CD8-positive, alpha-beta memory T cell (primary cell): ENCODE measurements at places on chromosomes 7 and 10.

DNA sequence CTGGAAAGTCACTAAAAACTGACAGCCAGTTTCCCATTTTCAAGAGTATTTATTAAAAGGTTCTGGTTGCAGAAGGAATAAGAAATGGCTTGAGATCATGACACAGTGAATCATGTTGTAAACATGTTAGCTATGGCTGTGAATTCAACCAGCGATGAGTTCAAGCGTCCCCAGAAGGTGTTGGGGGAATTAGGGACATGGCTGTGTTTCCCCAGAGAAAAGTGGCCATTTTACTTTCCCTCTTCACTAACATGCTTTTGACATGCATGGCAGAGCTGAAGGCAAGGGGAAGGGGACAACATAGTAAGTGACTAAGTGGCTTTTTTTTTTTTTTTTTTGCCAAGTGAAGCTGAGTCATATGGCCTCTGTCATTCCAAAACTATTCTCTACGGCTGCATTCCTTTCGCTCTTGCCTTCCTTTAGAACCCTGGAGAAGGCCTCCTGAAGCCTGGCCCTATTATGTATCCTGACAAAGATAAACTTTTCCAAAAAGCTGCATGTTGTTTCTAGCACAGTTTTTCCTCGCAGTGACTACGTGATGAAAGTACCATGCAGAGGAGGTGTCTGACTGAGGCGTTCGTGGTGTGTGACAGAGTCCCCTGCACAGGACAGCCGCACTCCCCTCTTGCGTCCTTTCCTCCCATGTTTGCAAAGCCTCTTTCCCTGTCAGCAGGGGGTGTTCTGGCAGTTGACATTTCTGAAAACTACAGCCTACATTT, 46.9 kb downstream of the EGFR start:
- no peak for DNase-seq

DNA sequence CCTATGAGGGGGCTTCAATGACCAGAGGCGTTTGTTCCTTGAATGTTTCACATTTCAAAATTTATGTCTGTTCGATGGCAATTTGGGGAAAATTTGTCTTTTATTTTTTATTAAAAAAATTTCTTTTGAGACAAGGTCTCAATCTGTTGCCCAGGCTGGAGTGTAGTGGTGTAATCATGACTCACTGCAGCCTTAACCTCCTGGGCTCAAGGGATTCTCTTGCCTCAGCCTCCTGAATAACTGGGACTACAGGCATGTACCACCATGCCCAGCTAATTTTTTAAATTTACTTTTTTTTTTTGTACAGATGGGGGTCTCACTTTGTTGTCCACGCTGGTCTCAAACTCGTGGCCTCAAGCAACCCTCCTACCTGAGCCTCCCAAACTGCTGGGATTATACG, 39.7 kb downstream of the OTUD1 start:
- no peak for DNase-seq

DNA sequence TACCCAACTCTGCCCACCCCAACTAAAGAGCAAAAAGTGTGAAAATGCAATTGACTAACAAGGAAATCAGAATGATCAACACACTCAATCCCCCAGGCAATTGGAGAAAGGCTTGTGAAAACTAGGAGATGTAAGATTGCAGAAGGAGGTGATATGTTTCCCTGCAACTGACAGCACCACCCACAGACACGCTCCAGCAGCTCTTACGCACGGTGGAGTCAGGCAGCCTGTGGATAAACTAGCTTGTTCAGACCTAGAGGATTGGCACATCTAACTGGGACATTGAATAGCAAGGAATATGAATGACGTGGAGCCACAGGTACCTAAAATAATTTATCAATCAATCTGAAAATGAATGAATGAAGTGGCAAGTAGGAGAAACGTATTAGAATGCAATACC, 125.7 kb upstream of the MYO3A start:
- DNase-seq: no peak

DNA sequence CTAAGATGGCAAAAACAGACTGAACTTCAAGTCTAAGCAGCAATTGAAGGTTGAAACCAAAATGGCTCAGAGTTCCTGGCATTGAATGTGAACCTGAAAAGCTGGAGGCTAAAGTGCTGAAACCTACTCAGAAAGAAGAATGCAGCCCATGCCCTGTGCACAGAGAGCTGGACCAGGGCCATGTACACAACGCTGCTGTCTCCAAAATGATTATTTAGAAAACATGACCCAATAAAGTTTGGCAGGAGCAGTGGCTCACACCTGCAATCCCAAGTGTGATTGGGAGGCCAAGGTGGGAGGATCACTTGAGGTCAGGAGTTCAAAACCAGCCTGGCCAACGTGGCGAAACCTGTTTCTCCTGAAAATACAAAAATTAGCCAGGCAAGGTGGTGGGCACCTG, 158.9 kb downstream of the AKR1D1 start:
- DNase-seq: no peak

DNA sequence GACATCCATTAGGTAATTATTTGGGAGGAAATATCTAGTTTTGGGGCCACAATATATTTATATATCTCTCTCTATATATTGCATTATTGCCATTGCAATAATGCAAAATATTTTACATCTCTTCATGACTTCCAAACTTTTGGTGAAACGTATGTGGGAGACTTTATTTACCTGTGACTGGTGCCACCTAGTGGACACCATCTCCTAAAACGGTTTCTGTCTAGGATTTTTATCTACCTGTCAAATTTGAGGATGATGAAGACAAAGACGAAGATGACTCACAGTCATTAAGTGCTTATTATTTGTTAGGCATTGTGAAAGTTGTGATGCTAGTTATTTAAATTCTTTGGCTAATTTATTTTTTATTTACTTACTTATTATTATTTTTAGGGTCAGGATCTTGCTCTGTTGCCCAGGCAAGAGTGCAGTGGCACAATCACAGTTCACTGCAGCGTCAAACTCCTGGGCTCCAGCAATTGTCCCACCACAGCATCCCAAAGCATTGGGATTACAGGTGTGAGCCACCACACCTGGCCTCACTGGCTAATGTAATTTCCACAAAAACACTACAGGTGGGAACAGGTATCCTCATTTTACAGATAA, 18.7 kb upstream of the CBLL1 start:
- DNase-seq: peak; percentile 19

GRCh38 chr10:106971411-106971831, 193.1 kb downstream of the SORCS1 start:
- DNase-seq: no peak

DNA sequence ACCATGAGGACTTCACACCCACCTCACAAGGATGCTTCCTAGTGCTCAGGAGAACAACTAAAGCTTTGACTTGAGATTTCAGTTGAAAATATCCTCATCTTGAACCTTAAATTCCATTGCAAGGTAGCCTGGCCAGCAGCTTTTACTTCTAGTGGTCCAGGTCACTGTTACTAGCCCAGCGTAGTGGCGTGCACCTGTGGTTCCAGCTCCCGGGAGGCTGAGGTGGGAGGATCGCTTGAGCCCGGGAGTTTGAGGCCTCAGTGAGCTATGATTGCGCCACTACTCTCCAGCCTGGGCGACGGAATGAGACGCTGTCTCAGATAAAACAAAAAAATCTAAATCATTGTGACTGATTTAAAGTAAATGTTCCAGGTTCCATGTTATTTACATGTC, 28.3 kb upstream of the PRKAR1B start:
- no peak for DNase-seq

DNA sequence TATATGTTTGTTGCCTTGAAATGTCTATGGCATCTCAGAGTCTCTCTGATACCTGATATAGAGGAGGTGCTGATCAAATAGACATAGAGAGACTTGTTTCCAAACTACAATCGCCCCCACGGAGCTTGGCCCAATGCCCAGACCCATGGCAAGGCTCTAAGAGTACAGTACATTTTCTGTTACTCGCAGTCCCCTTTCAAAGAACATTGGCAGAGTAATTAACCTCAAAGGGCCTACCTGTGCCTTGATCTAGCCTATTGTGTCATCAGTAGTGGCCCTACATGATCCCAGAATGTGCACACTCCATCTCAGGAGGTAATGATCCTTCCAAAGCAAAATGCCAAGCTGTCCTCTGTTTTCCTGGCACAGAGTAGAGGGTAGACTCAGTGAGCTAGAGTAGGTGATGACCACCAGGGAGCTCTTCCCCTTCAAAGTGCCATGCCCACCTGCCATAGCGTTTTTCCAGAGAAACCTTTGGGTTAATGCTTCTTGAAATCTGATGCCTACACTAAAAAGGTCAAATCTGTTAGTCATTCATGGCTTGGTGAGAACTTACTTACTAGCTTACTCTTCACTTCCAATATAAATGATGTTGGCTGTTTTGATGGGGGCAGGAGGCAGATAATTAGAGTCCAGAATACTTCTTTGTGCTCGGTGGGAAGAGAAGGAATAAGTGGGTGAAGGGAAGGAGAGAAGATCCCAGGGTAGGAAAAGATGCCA, 41.2 kb upstream of the ACSL5 start:
- DNase-seq: no peak

DNA sequence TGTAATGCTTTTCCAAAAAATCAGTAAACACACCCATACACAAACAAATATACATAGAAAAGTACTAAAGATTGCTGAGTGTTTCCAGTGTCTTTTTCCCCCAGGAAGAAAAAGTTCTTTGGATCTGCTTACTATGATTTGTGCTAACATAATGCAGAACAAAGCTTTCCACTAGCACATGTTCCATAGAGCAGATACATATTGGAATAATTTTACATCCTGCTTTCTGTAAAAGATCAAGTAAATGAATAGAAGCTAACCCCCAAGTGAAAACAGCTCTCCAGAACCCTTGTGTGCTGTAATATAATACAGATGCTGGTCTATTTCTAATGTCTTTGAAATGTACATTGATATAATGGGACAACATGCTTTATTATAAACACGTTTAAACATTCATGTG, 125.5 kb downstream of the PON1 start:
- no peak for DNase-seq

- no peak for DNase-seq
These were observed 442.9 kb downstream of the AUTS2 start for GRCh38 chr7:70040970-70041766.

DNA sequence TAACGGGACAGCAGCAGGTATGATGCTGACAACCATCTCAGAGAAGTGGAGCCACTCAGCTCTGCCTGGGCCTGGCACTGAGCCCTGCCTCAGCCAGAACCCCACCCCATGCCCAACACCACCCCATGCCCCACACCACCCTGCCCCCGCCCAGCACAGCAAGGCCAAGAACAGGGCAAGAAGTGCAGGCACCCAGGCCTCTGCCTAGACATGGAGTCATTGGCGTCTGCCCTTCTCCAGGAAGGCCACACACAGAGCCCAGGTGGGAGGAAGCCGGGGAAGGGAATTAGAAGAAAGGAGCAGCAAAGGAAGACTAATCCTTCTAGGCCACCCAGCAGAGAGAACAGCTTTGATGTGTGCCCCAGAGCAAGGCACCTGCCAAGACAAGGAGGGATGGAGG, 18.9 kb downstream of the CAMK2G start:
- DNase-seq: no peak
